Activated CD8-positive, alpha-beta T cell treated with anti-CD3 and anti-CD28 coated beads, Interleukin-2, amount 10 ng/mL, durations not matched to agents 7 days and 5 days (primary cell): ENCODE measurements at places on chromosomes 13 and 19.
A peak's percentile ranks its signal among the peaks of the same experiment; 100 is the strongest.

DNA sequence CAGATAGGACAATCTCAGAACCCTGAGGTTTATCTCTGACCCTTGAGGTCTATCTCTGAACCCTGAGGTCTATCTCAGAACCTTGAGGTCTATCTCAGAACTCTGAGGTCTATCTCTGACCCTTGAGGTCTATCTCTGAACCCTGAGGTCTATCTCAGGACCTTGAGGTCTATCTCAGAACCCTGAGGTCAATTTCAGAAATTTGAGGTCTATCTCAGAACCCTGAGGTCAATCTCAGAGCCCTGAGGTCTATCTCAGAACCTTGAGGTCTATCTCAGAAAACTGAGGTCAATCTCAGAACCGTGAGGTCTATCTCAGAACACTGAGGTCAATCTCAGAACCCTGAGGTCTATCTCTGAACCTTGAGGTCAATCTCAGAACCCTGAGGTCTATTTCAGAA lies 2.3 kb downstream of the TLE2 start:
- DNase-seq, result no peak

- DNase-seq, result peak; percentile 80
Observed at GRCh38 chr19:19460761-19461265, 54.5 kb downstream of the TSSK6 start.

- DNase-seq, result peak; percentile 15
Observed at GRCh38 chr13:48568370-48569103, 35.7 kb upstream of the RCBTB2 start.

- no peak for DNase-seq
Observed at GRCh38 chr19:33245948-33246708, 20.5 kb upstream of the SLC7A10 start.

DNA sequence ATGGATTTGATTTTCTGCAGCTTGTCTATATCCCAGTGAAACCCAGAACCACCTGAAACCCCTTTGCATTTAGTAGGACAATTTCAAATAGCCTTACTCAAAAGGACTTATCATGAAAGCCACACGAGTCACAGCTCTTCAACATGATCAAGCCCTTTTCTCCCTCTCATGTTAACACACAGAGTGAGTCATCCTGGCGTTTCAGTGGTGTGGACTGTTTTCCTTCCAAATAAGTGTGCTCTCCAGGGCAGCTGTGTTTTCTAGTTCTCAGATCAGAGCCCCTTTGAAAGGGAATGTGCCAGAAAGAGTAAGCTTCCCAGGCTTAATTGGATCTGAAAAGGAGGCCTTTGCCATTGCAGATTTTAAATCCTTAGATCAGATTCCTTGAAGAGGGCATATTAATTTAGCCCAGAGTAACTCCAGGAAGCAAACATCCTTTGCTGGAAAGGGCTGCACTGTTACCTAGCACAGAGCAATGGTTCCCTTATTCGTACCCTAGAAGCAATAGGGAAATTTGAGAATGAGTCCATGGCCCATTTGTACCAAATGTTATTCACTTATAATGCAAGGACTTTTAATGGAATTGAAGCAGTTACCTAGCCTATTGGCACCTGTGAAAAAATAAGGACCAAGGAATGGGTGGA lies 51.3 kb downstream of the ERICH6B start:
- no peak for DNase-seq
